ENCODE measurements at places on chromosomes 4 and X.

- no peak for DNase-seq
Observed at GRCh38 chr4:187814737-187815465, 180.7 kb upstream of the ZFP42 start.

- DNase-seq: no peak
Observed at GRCh38 chrX:41761702-41762101, 37.7 kb downstream of the GPR82 start.

DNA sequence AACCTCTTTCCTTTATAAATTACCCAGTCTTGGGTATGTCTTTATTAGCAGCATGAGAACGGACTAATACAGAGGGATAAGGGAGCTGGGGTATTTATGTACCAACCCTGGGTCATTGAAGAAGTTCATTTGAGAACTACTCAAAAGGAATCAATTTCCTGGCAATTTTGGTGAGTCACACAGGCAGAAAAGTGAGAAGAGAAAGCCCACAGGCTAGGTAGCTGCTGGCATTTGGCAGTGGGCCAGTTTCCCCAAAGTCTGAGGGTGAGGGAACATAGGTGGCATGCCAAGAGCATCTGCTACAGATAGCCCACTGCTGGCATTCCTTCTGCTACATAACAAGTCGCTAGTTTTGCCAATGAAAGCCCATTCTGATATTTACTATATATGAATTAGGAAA is 411.2 kb downstream of the MID1IP1 start:
- DNase-seq: no peak

- DNase-seq: no peak
Observed at GRCh38 chr4:64248186-64248585, 161.1 kb downstream of the TECRL start.

- no peak for DNase-seq
Observed at GRCh38 chrX:65677954-65678469, 10.6 kb downstream of the MSN start.

GRCh38 chr4:85701861-85702321 is 226.9 kb downstream of the ARHGAP24 start:
- no peak for DNase-seq

DNA sequence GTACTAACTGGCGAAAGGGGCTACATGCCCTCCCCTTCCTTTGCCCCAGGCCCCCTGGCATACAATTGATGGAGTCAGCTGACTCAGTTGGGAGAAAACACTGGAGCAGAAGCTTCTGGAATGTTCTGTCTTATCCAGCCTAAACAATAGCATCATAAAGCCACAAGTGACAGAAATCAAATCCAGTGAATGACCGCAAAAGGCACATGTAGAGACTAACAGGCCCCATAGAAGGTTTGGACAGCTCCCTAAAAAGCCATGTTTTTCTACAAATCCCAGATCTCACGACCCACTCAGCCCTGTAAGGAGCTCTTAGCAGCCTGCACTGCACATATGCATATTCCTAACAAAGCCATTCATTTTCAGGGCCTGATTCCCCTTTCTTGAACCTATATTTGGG is 25.1 kb downstream of the SCARB2 start:
- no peak for DNase-seq

DNA sequence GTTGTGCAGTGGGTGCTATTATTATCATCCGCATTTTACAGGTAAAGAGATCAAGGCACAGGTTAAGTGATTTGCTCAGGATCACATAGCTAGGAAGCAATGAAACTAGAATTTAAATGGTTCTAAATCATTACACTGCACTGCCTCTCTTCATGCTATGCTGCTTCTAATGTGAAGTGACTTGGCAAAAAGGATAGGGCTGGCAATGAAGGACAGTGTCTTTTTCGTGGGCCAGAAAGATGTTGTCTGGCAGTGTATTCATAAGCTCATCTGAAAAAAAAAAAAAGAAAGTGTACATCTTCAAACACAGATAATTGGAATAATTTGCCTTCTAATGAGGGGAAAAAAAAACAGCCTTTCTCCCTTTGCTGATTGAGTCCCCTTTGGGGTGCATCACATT is 132.2 kb upstream of the FUNDC1 start:
- DNase-seq: no peak

- peak; percentile 13 for DNase-seq
Observed at GRCh38 chr4:18689308-18690115, 668.0 kb upstream of the LCORL start.

DNA sequence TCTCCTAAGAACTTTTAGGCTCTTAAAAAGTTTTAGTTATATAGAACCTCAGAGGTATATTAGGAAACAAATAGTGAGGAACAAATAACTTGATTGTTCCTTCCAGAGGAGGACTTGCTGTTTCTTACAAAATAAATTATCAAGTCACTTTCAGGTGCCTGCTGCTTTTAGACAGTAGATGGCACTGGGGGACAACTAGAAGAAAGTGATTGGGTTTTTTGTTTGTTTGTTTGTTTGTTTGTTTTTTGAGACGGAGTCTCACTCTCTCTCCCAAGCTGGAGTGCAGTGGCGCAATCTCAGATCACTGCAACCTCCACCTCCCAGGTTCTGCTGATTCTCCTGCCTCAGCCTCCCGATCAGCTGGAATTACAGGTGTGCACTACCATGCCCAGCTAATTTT is 35.4 kb upstream of the CDKL5 start:
- DNase-seq: no peak

DNA sequence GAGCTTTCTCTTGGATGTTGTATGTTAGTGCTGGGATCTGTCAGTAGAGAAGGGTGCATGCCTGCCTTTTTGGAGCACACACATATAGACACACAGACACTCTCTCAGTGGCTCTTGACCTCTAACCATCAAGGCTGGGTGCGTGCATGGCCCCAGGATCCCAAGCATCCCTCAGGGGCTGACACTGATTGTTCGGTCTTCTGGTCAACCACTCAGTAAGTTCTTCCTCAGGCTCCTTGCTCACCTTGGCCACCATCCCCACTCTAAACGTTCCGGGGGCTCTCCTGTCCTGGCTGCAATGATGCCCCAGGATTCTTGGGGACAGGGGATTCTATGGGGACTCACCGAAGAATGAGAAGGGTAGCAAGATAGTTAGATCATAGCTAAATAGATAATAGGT is 179.6 kb downstream of the SHOX start:
- DNase-seq: no peak

GRCh38 chr4:184824081-184824775 is 1.5 kb downstream of the ACSL1 start:
- DNase-seq: no peak

DNA sequence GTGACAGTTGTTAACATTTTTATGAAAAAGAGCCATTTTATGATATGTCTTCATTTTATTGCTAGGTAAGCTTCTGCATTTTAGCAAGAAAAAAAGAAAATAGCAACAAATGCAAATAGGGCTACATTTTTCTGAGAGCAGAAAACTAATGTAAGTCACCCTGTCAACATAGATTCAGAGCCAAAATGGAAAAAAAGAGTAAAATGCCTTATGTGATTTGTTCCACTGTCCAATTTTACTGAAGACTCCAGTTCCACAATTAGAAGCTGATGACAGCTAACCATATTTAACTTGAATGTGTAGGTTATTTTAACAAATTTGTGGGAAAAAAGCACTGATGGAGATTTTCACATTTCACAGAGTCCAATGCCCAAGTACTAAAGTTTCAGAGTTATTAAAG is 772.3 kb downstream of the FAT4 start:
- DNase-seq: no peak

DNA sequence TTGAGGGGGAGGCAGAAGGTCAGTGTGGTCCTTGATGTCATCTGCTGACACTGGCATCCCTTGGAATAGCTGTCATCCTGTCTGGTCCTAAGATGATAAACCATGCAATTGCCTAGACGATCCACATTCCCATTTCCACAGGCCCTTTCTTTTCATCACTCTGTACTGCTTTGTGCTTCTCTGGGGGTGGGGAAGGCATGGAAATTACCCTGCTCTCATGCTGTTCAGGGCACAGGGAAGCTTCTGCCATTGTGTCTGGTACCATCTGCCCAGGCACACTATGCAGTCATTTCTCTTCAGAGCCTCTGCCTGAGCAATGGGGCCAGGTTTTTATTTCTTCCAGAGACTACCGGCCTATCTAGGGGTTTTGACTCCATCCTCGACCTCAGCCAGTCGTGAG is 49.7 kb upstream of the ELOVL6 start:
- no peak for DNase-seq

DNA sequence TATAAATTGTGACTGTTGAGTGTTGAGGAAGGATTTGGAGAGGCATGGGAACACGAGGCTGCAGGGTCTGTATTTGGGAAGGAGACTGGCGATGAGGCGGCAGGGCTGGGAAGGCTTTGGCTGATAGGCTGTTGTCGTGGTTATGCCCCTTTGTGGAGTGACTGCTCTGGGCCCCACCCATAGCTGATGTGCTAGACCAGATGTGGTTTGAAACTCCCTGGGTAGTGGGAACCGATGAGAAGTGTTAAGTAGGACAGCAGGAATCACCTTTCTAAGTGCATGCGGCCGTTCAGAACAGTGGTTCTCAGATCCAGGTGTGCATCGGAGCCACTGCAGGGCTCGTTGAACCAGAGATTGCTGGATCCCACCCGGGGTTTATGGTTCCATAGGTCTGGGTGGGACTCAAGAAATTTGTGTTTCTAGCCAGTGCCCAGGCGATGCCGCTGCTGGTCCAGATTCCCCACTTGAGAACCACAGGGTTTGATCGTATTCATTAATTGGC is 42.3 kb downstream of the TBC1D14 start:
- no peak for DNase-seq

GRCh38 chrX:41234962-41235361 is 99.0 kb upstream of the DDX3X start:
- DNase-seq: no peak

DNA sequence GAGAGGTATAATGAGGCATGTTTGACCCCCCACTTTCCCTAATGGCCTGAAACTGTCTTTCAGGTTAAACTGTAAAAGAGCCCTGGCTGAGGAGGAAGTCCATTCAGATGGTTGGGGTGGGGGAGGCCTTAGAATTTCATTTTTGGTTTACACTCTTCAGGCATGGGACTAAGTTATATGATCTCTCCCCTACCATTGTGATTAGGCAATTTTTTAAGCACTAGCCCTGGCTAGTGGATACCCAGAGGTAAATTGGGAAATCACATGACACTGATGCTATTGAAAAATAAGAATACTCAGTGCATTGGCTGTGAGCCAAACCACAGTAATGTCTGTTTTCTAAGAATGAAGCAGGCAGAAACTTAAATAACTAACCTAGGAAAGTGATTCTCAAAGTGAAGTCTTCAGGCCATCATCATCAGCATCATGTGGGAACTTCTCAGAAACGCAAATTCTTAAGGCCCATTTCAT is 149.7 kb downstream of the RRAGB start:
- no peak for DNase-seq

DNA sequence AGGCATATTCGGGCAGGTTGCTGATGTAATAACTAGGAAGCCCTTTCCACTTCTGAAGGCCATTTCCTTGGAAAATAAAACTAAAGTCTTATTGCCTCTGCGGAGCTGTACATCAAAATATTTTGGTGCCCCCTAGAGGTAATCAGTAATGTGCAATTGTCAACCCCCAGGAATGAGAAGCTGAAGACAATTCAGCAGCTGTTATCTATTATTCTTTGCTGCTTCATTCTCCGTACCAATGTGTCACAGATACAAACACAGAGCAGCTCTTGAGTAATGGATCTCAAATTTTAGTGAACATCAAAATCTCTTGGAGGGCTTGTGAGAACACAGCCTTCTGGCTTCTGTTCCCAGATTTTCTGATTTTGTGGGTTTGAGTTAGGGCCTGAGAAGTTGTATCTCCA is 3.5 kb upstream of the SLIT2 start:
- no peak for DNase-seq

DNA sequence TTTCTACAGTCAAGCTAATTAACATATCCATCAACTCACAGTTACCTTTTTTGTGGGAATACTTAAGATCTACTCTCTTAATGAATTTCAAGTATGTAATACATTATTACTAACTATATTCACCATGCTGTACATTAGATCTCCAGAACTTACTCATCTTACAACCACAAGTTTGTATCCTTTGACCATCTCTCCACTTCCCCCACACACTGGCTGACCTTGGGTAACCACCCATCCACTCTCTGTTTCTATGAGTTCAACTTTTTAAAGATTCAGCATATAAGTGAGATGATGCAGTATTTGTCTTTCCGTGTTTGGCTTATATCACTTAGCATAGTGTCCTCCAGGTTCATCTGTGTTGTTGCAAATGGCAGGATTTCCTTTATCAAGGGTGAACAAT is 30.5 kb upstream of the MAGED1 start:
- no peak for DNase-seq

- no peak for DNase-seq
Observed at GRCh38 chr4:150087006-150087405, 8.8 kb downstream of the DCLK2 start.

GRCh38 chrX:39895218-39896110 is 202.3 kb downstream of the BCOR start:
- no peak for DNase-seq

GRCh38 chr4:24559032-24559821 is 25.1 kb downstream of the DHX15 start:
- DNase-seq: no peak

- no peak for DNase-seq
Observed at GRCh38 chr4:67403342-67403741, 142.0 kb downstream of the CENPC start.

- peak; percentile 13 for DNase-seq
Observed at GRCh38 chr4:88008122-88008742, 797 bp downstream of the PKD2 start.

GRCh38 chrX:71256856-71257255 is 2.9 kb upstream of the ZMYM3 start:
- DNase-seq: no peak

- no peak for DNase-seq
Observed at GRCh38 chr4:183374950-183375555, 52.8 kb upstream of the CLDN24 start.

DNA sequence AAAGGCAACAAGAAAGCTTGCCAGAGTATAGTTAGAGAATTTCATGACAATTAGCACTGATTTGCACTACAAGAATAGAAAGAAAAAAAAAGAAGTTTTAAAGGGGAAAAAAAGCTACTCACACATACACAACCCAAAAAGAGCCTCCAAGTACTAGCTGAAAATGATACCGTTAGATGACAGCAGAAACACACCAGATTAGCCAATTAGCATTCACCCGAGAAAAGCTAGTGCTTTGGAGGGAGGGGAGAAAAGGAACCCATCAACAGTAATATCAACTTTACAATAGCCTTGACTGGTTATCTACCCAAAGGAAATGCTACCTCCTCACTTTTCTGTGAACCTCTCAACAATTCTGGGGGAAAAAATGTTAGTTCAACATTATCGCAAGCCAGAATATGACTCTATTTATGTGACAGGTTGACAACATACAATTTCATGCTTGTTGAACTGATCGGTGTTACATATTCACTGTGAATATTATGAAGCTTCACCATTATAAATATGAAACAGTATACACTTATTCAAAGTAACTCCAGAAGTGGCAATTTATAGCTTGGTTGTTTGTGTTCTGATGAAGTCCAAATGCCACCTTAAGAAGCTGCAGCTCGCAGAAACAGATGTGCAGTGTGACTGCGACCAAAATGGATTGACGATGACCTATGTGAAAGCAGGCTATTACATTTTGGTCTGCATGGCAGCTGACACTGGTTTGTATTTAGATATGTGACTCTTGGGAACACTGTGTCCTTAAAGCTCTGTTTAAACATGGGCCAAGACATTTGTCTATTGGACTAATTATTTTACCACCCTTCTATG is 15.9 kb downstream of the PPARGC1A start:
- no peak for DNase-seq

- no peak for DNase-seq
Observed at GRCh38 chrX:4994855-4995254, 1233.8 kb downstream of the NLGN4X start.

GRCh38 chr4:80015407-80016189 is 57.4 kb downstream of the ANTXR2 start:
- no peak for DNase-seq

All from hypothalamus (tissue), 51 donors.